ENCODE measurements at places on chromosomes 6 and 20. TPM values are rescaled to one million over a fixed set of nuclear protein-coding genes. Genes with fewer than 3 reads are reported as not detected.

The SNAP25 gene
- 9.2 TPM for total RNA-seq

The SYNDIG1 gene
- total RNA-seq, result 0.49 TPM

DNA sequence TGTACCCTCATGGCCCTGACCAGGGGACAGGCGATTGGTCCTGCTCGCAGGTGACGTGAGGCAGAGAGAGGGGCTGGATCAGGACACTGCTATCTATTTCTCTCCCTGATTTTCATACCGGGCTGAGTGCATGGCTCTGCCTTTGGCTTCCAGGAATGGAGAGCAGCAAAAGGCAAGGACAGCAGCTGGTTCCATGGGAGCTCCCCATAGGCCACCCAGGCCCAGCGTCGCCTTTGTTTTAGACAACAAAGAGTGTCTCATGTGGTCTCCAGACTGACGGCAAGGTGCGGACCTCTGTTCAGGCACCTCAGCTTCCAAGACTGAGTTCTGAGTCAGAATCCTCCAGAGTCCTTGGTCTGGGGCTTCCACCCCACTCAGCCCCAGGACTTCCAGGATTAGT is 123.1 kb downstream of the VEGFA start:
- no peak for DNase-seq
- H3K27me3 ChIP-seq, result peaks cover 15% of the 10 kb centered on the region
- H3K27ac ChIP-seq, result no peak overlapping the region

DNA sequence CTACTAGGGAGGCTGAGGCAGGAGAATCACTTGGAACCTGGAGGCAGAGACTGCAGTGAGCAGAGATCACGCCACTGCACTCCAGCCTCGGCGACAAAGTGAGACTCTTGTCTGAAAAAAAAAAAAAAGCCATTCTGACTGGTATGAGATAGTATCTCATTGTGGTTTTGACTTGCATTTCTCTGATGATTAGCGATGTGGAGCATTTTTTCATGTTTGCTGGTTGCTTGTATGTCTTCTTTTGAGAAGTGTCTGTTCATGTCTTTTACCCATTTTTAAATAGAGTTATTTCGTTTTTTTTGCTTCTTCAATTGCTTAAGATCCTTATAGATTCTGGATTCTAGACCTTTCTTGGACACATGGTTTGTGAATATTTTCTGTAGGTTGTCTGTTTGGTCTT is 103.5 kb upstream of the SIM1 start:
- peaks cover 19% of the 10 kb centered on the region for H3K36me3 ChIP-seq
- no peaks in the 10 kb centered on the region for H3K27me3 ChIP-seq
- H3K4me1 ChIP-seq, result no peaks in the 10 kb centered on the region

DNA sequence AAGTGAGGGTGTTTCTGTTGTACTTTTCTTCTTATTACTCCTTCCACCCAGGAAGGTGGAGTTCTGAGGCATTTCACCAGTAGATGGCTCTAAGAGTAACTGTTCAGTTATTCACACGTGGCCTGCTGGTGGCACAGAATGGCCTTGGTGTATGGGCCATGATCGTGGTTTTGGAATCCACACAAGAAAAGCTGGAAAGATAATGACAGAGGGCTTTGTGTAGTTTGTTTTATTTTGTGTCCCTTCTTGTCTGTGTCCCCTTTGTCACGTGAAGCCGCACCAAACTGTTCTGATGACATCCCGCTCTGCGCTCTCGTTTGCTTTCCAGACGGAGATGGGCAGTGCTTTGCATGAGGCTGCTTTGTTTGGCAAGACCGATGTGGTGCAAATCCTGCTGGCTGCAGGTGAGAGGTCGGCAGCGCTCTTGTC is 93.4 kb downstream of the ANKS1A start:
- no peak overlapping the region for H3K27ac ChIP-seq
- H3K27me3 ChIP-seq, result no peaks in the 10 kb centered on the region
- DNase-seq, result no peak
- no peak overlapping the region for H3K4me3 ChIP-seq

The CRISP3 gene
- not detected for total RNA-seq

The TTLL9 gene
- total RNA-seq, result 2.9 TPM

Measured in neural crest cell (in vitro differentiated cells).